H9 (cell line): ENCODE measurements at places on chromosomes 4 and X.

GRCh38 chr4:122728856-122729255, 3.6 kb upstream of the BBS12 start:
- no peak for DNase-seq

DNA sequence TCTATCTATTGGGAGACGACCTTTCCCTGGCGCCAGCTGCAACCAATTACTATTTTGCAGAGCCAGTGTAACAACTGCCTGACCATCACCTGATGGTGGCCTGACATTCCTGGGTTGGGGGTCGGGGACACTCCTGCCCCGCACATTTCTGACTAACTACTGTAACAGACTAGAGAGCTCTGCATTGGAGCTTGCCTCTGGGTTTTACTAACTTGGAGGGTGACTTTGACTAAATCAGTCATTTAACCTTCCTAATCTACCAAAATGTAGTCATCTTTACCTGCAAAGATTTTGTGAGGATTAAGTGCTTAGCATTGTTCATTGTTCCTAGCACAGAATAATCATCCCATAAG, 37.5 kb upstream of the ABCG2 start:
- peak; percentile 83 for DNase-seq

GRCh38 chrX:1205681-1206611, 6.5 kb downstream of the CRLF2 start:
- DNase-seq = peak; percentile 76

DNA sequence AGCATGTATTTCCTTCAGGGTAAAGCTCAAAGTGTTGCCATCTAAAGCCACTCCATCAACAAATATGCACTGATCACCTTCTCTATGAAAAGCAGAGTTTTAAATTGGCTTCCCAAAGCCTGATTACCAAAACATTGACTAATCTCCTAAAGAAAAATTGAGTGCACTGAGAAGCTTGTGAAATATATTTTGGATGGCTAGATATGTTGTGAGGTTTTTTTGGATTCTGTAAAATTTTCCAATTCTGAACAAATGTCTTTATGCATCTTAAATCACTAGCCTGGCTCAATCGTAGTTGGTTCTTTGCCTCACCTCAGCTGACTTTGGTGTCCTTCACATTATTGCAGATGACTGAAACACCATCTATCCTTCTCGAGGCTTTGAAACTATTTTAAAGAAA, 14.9 kb upstream of the EXOSC9 start:
- no peak for DNase-seq

- DNase-seq = no peak
Observed at GRCh38 chr4:143016171-143016570, 168.5 kb upstream of the USP38 start.
